Activated T-cell treated with anti-CD3 and anti-CD28 coated beads for 1 hour (primary cell): ENCODE measurements at places on chromosomes 6 and 20.

GRCh38 chr6:37287519-37288157 is 29.7 kb upstream of the TMEM217 start:
- no peak for DNase-seq

DNA sequence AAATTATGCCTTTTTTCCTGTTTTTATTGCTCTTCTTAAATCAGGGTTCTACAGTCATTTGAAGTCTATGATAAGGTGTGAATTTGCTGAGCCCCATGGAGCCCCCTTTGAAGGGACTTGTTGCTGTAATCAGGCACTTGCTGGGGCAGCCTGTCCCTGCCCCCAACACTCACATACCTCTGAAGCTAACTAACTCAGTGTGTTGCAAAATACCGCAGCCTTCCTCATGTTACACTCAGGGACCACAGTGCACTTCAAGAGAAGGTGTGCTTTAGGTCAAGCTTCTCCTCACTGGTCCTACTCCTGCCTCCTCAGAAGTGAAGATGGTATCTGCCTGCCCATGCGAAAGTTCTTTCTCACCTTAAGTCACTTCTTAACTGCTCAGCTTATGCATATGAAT is 66.1 kb upstream of the GLP1R start:
- no peak for DNase-seq

DNA sequence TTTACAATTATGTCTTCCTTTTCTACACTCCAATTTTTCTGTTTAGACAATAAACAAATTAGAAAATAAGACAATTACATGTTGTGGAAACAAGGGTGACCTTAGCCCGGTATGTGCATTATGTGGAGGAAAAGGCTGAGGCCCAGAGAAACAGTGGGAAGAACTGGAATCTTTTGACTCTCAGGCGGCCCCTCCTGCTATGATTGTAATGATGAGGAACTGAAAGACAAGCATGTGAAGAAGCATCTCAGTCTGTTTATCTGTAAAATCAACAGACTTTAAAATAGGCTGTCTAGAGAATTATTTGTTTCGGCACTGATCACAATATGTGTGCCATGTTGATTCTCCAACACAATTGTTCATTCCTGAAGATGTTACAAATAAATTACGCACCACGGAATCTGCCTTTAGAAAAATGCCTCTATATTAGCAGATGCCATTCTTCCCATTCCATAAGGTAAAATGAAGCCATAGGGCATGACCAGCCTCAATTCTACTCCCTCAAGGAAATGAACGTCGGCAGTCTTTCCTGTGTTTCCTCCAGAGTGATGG is 1201.6 kb upstream of the CITED2 start:
- DNase-seq = no peak

DNA sequence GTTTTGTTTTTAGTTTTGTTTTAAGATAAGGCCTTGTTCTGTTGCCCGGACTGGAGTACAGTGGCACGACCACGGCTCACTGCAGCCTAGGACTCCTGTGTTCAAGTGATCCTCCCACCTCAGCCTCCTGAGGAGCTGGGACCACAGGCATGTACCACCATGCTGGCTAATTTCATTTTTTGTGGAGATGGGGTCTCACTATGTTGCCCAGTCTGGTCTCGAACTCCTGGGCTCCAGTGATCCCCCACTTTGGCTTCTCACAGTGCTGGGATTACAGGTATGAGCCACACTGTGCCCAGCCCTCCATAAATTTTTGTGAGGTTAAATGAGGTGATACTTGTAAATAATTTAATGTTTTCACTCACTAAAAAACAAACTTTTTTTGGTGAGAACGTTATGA is 76.6 kb downstream of the ARID1B start:
- no peak for DNase-seq

DNA sequence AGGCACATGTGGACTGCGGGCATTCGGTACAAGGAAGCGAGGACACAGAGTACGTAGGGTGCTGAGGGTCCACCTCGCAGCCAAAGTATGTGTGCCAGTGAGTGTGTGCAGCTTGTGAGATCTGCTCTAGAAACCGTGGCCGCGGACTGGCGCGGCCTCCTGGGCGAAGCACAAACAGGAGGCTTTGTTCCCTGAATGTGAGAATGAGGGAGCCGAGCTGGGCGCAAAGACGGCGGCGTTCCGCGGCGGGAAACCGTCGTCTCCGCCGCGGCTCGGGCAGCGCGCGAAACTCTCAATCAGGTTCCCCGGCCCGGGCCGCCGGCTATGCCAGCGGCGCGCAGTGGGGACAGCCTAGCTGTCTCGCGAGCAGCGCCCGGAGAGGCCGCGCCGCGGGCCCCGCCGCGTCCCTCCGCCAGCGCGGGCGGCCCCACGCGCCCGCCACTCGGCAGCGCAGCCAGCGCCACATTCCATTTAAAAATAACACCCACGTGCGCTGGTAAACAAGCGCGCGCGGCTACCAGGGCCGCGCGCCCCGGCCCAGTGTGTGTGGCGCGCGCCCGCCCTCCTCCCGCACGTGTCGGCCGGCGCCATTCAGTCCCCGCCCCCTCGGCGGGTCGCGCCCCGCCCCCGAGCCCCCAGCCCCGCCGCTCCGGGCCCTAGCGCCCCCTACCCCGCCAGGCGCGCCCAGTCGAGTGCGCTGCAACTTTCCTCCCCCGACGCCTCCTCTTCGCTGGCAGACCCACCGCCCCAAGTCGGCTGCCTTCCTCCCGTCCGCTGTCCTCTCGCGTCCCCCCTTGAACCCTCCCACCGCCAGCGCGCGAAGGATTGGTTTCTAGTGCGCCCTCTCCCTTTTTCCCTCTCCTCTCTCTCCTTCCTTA is 3.0 kb upstream of the FOXO3 start:
- DNase-seq = peak; percentile 72

DNA sequence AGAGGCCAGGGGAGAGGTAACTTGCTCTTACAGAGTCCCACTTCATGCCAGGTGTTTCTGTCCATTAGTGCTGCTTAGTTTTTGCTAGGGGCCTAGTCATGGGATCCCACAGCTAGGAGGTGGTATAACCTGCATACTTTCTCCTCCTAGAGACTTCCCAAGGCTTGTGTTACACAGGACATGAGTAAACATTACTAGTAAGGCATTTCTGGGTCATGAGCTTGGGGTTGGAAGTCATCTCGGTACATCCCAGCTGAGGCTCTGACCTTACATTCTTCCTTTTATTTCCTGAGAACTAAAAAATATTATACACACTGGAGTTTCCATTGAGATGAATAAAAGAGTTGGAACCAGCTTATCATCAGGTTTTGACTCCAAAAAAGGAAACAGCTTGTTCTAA is 20.9 kb upstream of the PNPLA1 start:
- DNase-seq = no peak

DNA sequence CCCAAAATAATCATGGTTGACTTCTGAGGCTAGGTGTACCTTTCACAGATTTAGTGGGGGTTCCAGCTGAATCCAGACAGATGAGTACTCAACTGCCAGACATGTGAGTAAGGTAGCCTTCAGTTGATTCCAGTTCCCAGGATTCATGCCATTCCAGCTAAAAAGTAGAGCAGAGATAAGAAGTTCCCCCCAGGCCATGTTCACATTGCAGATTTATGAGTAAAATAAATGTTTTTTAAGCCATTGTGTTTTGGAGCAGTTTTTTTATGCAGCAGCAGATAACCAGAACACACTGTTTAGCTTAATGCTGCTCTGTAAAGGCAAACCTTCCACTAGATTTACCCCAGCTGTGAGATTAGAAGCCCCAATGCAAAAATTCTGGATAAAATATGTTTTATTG is 245.0 kb downstream of the RFPL4B start:
- DNase-seq = no peak

- DNase-seq = no peak
Measured at GRCh38 chr6:169787797-169788196, 36.4 kb downstream of the ERMARD start.

DNA sequence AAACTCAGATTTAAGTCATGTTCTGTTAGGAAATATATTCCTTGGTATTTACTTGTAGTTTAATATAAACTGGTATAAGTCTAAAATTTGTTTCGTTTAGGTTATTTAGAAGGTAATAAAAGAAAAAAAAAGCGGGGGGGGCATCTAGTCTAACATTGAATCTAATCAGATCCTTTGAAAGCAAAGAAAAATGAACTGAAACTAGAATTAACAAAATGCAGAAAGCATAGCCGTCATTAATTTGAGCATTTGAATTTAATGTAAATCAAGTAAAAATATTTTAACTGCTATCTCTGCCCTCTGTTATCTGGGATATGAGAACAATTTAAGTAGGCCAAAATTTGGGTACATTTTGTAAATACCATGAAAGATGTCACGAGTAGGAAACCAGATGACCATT is 54.1 kb downstream of the SNX9 start:
- DNase-seq = no peak

DNA sequence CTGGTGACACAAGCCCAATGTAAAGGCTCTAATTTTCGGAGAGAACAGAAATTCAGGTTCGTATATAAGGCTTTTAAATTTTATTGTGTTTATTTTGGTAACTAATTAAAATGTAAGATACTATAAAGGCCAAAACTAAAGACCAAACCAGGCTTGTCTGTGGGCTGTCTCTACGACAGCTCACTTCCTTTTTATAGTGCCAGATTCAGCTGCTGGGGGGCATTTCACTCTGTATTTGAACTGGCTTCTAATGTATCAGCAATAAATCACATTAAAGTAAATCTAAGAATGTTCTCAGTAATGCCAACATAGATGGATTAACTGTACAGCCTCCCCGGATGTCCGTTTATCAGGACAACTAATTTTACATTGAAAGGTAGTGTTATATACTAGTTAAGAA is 31.1 kb upstream of the STXBP5 start:
- DNase-seq = no peak

DNA sequence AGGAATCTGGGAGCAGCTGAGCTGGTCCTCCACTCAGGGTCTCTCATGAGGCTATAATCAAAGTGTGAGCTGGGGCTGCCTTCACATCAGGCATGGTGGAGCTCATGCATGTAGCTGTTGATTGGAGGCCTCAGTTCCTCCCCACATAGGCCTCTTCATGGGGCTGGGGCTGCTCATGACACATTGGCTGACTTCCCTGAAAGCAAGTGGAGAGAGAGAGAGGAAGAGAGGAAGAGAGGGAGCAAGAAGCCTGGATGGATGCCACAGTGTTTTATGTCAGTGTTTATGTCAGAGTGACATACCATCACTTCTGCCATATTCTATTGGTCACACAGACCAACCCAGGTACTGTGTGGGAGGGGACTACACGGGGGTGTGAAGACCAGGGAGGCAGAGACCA is 43.8 kb downstream of the EYA2 start:
- no peak for DNase-seq

- DNase-seq = no peak
Measured at GRCh38 chr6:144893680-144894151, 608.6 kb downstream of the UTRN start.

GRCh38 chr6:13282393-13283069 is 45.8 kb downstream of the TBC1D7 start:
- DNase-seq = no peak

DNA sequence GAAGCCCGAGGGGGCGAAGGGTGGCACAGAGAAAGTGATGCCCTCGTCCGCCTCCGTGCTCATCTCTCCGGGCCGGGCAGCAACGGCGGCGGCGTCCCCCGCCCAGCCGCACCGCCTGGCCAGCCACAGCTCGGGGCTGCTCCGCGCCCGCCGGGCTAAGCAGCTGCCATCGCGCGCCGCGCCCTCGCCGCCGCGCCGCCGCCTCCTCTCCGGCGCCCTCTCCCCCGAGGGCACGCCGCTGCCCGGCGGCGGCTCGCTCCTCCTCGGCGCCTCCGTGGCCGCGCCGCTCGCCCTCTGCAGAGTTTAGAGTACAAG is 225 bp downstream of the MAP3K5 start:
- DNase-seq = no peak

DNA sequence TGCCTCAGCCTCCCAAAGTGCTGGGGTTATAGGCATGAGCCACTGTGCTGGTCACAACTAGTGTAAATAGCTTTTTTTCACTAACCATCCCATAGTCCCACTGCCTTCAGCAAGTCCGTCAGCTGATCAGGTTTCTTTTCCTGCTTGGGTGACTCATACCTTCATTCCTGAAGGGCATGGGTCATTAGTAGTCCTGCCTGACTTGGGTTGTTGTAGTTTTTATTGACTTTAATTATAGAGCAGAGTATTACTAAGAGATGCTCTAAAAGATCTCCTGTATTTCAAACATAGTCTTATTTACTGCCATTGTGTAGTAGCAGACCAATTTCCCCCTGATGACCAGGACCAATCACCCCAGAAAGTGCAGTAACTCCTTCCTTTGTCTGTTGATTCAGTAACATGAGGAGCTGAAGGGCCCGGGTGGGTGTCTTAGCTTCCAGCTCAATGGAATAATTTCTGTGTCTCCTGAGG is 25.8 kb downstream of the HLA-C start:
- no peak for DNase-seq

DNA sequence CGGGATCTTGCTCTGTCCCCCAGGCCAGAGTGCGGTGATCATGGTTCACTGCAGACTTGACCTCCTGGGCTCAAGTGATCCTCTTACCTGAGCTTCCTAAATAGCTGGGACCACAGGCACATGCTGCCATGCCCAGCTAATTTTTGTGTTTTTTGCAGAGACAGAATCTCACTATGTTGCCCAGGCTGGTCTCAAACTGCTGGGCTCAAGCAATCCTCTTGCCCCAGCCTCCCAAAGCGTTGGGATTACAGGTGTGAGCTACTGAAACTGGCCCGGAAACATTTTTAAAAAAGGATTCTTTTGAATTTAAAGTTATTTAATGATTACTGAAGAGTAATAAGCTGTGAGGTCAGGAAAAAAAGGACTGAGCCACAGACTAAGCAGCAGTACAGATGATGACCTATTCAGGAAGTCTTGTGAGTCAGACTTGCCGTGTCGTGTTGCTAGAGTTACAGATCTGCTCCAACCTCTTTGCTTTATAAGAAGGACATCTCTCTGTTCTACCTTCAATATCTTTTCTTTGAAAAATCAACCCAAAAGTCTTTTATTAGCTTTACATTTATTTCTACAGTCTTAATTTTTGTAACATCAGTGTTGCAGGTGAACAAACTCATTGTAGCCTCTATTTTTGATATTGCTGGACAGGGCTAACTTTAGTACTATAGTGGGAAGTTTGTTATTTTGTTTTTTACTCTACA is 108.7 kb downstream of the NCOA3 start:
- peak; percentile 53 for DNase-seq

DNA sequence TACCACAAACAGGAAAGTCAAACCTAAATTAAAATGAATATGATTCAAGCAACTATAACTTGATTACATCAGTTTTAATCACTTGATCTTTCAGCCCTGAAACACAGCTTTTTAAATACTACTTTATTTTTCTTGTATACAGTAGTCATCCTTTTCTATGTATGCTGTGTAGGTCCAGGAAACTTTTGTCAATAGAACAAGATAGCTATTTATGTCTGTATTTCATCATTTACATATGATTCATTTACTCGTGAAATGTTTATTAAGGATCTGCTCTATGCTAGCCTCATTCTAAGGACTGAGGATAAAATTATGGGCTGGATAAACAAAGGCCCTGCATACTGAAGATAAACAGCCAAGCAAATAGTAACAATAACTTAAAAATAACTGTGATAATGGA is 930.2 kb downstream of the TFAP2A start:
- no peak for DNase-seq

GRCh38 chr6:150894935-150895552 is 29.5 kb downstream of the MTHFD1L start:
- no peak for DNase-seq
